ENCODE measurements at places on chromosomes 16 and 17.

- DNase-seq = no peak
Measured at GRCh38 chr17:78381601-78382232, 3.3 kb downstream of the PGS1 start.

- DNase-seq = peak; percentile 4
Measured at GRCh38 chr17:40038882-40039513, 15.2 kb downstream of the MED24 start.

GRCh38 chr16:3935921-3936320 lies 55.4 kb upstream of the CREBBP start:
- DNase-seq = no peak

GRCh38 chr17:44778656-44779210 lies 19.9 kb downstream of the ADAM11 start:
- no peak for DNase-seq

DNA sequence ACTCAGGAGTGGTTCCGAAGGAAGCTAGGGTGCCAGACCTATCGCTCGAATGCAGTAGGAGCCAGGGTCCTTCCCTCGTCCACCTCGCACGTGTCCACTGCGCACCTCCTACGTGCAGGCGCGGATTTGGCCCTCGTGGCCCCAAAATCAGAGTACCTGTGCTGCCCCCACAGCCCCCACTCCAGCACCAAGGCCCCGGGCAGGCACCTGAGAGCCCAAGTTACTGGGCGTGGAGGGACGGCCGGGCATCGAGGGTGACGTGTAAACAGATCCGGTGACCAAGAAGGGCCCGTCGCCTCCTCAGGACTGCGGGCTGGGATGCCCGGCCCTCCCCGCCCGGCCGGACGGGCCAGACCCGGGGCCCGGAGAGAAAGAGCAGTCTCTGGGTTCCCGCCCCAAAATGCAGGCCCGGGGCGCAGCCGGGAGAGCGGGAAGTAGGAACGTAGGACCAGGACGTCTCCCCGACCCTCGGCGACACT lies 492 bp downstream of the SLC25A39 start:
- no peak for DNase-seq

- no peak for DNase-seq
Measured at GRCh38 chr16:63614429-63614828, 1507.4 kb downstream of the CDH11 start.

GRCh38 chr16:73420676-73421075 lies 372.7 kb upstream of the ZFHX3 start:
- DNase-seq = peak; percentile 36

GRCh38 chr16:21283521-21284289 lies 5.6 kb upstream of the CRYM start:
- no peak for DNase-seq

- DNase-seq = no peak
Measured at GRCh38 chr16:11171448-11171709, 84.6 kb downstream of the SOCS1 start.

GRCh38 chr16:23724785-23725131 lies 11.7 kb upstream of the ERN2 start:
- no peak for DNase-seq

GRCh38 chr16:85383836-85384832 lies 229.0 kb upstream of the GSE1 start:
- peak; percentile 41 for DNase-seq

DNA sequence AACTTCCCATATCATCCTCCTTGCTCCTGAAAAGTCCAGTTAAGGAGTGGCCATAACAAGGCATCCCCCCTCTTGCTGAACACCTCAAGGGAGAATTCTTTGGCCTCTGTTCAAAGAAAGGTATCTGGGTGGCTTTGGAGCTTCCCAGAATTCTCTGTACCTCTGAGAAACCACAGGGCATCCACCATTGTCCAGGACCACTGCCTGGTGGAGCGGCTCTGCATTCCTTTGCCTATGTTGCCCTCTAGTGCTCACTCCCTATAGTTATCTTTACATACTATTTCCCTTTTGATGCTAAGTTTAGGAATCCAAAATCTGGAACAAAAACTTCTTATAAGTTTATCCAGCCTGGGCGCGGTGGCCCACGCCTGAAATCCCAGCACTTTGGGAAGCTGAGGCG lies 30.3 kb downstream of the CHD9NB start:
- DNase-seq = peak; percentile 76

- no peak for DNase-seq
Measured at GRCh38 chr17:3998436-3998835, 34.2 kb upstream of the ATP2A3 start.

- DNase-seq = no peak
Measured at GRCh38 chr17:70111201-70111600, 36.2 kb downstream of the KCNJ16 start.

DNA sequence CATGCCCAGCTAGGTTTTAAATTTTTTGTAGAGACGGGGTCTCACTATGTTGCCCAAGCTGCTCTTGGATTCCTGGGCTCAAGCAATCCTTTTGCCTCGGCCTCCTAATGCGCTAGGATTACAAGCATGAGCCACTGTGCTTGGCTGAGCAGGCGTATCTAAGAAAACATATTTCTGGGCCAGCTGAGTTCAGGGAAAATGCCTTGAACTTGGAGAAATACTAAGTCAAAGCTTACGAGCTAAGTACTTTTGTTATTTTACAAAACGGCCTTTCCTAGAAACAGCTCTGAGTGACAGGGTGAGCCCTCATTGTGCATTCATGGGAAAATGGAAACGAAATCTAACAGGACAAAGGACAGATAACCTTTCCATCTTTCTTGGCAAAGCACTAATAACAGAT lies 24.7 kb downstream of the DNAI2 start:
- DNase-seq = no peak

GRCh38 chr16:30482366-30482765 lies 9.8 kb downstream of the ITGAL start:
- DNase-seq = no peak

DNA sequence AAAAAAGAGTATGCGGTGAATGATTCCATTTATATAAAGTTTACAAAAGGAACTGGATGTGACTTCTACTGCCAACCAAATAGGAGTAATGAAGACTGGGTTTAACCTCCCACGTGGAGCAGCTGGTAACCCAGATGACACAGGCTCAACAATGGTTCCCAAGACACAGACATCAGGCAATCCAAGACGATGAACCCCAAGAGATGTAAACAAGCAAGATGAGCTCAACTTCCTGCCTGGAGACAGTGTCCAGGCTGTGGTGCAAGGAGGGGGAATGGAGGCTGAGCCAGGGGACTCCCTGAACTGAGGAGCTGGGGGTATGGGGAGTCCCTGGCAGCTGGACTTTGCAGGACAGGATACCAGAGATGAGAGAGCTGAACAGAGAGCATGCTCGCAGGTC lies 104.7 kb downstream of the LITAF start:
- DNase-seq = no peak

GRCh38 chr17:81090361-81091136 lies 55.6 kb downstream of the BAIAP2 start:
- DNase-seq = no peak

- DNase-seq = no peak
Measured at GRCh38 chr16:28202147-28202746, 9.5 kb downstream of the XPO6 start.

All from NCI-H1105 treated with DMSO at 0.1 percent for 48 hours (cell line).